H9 (cell line): ENCODE measurements at places on chromosomes 4 and X. TPM values are rescaled to one million over a fixed set of nuclear protein-coding genes. Genes with fewer than 3 reads are reported as not detected.

DNA sequence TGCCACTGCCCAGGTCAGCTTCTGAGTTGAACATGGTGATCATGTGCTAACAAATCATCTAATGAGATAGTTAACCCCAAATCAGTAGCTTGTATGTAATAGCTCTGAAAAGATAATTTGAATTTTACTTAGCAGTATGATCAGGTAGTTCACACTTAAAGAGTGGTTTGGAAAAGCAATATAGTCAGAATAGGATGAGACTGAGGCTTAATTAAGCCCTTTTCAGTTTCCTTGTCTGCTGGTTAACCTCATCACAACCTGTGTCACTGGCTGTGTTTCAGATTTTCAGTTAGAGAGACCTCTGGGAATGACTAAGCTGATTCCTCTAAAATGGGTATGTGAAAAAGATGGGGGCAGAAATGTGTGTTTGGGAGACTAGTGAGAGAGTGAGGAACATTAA, 38.1 kb downstream of the GPR174 start:
- no peak for DNase-seq

- peak; percentile 89 for DNase-seq
These were observed 37.5 kb downstream of the PGRMC1 start for GRCh38 chrX:119273420-119274192.

DNA sequence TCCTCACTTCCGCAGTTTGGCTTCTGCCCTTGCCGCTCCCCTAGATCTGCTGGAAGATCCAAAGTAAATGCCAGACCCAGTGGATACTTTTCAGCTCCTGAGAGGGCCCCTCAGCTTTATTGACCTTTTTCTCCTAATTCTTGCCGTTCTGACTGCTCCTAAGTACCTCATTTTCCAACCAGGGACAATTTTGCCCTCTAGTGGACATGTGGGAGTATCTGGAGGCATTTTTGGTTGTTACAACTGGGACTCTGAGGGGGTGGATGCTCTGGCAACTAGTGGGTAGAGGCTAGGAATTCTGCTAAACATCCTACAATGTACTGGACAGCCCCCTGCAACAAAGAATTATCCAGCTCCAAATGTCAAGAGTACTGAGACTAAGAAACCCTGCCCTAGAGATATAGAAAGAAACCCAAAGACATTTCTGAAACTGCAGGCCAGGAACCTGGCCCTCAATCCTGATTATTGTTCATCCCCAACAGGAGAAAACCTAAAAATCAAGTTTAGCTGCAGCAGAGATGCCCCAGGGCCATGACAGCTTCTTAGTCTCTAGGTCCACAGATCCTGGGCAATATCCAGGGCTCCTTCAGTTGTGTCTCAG, 3.4 kb downstream of the TEX13B start:
- peak; percentile 40 for DNase-seq

- no peak for DNase-seq
These were observed 131.8 kb downstream of the SPOCK3 start for GRCh38 chr4:167102475-167102874.

- peak; percentile 79 for DNase-seq
These were observed at the start of gene USP11 for GRCh38 chrX:47232803-47233332. Gene USP11, plus strand, starts transcription at chrX:47233009. Its CDS starts 35 bp downstream, at chrX:47233044.

DNA sequence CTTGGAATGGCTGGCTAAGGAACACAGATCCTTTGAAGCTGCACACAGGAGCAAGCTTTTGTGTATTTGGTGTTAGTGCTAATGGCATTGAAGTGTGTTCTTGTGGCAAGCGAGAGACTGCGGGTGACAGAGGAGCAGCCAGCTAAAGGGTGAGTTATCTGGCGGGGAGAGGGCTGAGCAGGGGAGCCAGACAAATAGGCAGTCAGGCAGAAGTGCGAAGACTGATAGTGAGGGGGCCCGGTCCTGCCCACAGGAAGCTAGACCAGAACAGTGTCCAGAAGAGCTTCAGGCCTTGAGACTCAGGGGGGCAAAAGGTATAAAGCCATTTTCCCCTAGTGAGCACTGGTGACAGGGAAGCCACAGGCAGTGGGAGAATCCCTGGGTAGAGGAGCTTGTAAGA, 49.6 kb upstream of the MAMLD1 start:
- DNase-seq: peak; percentile 15

DNA sequence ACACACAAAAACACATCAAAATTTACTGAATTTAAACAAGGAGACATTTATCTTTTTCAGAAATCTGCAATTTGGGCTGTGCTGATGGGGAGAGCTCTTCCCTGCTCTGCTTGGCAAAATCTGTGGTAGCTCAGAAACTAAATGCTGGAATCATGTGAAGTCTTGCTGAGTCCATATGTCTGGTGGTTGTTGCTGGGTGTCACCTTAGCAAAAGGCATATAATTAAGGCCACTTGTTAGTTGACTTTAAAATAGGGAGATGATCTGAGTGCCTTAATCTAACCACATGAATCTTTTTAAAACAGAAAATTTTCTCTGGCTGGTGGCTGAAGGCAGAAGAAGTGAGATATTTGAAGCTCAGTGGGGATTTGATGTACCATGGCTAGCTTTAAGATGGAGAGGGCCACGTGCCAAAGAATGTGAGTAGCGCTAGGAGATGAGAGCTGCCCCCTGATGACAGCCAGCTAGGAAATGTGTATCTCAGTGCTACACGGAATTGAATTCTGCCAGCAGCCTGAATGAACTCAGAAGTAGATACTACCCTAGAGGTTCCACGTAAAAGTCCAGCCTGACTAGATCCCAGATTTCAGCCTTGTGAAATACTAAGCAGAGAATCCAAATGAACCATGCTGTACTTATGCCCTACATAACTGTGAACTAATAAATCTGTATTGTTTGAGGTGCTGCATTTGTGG, 7.6 kb upstream of the GUF1 start:
- no peak for DNase-seq

NDP gene
- total RNA-seq: not detected in 2 replicates

SSX4B gene
- 0.29 TPM in 1 of 2 replicates, not detected in the other for total RNA-seq

SLC38A5 gene
- 25.1 and 28.3 TPM in 2 replicates for total RNA-seq

ASIC5 gene
- not detected in 2 replicates for total RNA-seq

VSIG1 gene
- 0.42 and 1.5 TPM in 2 replicates for total RNA-seq

SRPX gene
- 2.5 and 2.8 TPM in 2 replicates for total RNA-seq

PAGE5 gene
- total RNA-seq: not detected in 2 replicates
